T-cell (primary cell): ENCODE measurements at places on chromosomes 16 and 17.
A peak's percentile ranks its signal among the peaks of the same experiment; 100 is the strongest.

- no peaks in the 10 kb centered on the region for H3K4me1 ChIP-seq
- DNase-seq, result no peak
- no peak overlapping the region for H3K4me3 ChIP-seq
- H3K27ac ChIP-seq, result no peak overlapping the region
- peaks cover 10% of the 10 kb centered on the region for H3K36me3 ChIP-seq
- H3K27me3 ChIP-seq, result no peaks in the 10 kb centered on the region
Observed at GRCh38 chr17:2965621-2966595, 97.5 kb downstream of the OR1D5 start.

DNA sequence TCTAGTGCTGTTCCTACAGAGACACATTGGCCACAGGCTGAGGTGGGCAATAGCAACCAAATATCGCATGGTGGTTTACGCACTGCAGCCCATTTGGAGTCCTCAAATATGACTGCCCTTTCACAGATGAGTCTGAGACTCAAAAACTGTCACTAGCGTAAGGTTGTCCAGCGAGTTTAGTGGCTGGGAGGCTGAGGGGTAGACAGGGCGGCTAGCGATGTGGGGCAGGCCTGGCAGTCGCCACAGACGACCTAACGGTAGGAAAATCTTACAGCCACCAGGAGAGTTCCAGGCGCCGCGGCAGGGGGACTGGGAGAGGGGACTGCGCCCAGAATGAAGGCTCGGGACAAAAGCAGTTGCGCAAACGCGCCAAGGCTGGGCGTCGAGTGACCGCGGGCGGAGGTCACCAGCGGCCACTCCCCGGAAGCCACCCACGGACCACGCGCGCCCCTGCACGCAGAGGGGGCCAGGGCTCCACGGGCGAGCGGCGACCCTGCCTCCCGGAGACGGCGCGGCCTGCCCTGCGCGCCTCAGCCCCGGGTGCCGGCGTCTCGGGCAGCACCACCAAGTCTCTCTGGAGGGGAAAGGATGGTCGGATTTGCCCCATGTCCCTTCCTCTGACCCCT is 699 bp upstream of the MAP1LC3B start:
- no peaks in the 10 kb centered on the region for H3K27me3 ChIP-seq
- H3K36me3 ChIP-seq, result no peaks in the 10 kb centered on the region
- DNase-seq, result no peak
- H3K4me3 ChIP-seq, result peak overlapping the region; percentile 44
- H3K4me1 ChIP-seq, result peaks cover 50% of the 10 kb centered on the region

- DNase-seq, result no peak
- H3K27me3 ChIP-seq, result no peaks in the 10 kb centered on the region
- H3K4me1 ChIP-seq, result no peaks in the 10 kb centered on the region
- H3K36me3 ChIP-seq, result no peaks in the 10 kb centered on the region
Observed at GRCh38 chr16:77344341-77344740, 90.5 kb downstream of the ADAMTS18 start.

- H3K4me1 ChIP-seq, result no peaks in the 10 kb centered on the region
- H3K36me3 ChIP-seq, result no peaks in the 10 kb centered on the region
- no peak overlapping the region for H3K4me3 ChIP-seq
- H3K27ac ChIP-seq, result no peak overlapping the region
Observed at GRCh38 chr17:70709596-70709995, 540.3 kb downstream of the KCNJ2 start.

- H3K27ac ChIP-seq, result no peak overlapping the region
- peaks cover 27% of the 10 kb centered on the region for H3K4me1 ChIP-seq
- no peak overlapping the region for H3K4me3 ChIP-seq
Observed at GRCh38 chr17:65527857-65528591, 33.4 kb downstream of the AXIN2 start.

DNA sequence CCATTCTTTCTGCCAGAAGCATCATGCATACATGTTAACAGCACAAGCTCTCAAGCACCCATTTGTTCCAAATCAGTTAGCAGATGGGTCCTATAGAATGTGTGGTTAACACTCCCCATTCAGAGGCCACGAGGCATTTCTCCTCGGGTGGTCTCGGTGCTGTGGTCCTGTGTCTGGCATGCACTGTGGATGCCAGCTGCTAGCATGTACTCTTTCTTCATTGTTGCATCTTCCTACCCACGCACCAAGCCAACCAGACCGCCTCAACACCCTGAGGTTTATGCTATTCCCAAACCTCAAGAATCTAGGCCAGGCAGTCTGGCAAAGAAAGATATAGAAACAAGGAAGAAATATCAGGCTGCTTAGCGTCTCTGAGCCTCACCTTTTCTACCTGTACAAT is 27.8 kb upstream of the MRTFB start:
- H3K27ac ChIP-seq, result no peak overlapping the region
- H3K36me3 ChIP-seq, result no peaks in the 10 kb centered on the region
- no peaks in the 10 kb centered on the region for H3K4me1 ChIP-seq
- DNase-seq, result no peak
- H3K27me3 ChIP-seq, result no peaks in the 10 kb centered on the region

GRCh38 chr17:50177983-50178834 is 12.4 kb downstream of the SGCA start:
- H3K36me3 ChIP-seq, result no peaks in the 10 kb centered on the region
- no peaks in the 10 kb centered on the region for H3K4me1 ChIP-seq
- no peak overlapping the region for H3K27ac ChIP-seq
- H3K27me3 ChIP-seq, result no peaks in the 10 kb centered on the region
- H3K4me3 ChIP-seq, result no peak overlapping the region

GRCh38 chr17:1730326-1731193 is 6.1 kb downstream of the WDR81 start:
- no peak overlapping the region for H3K27ac ChIP-seq
- no peak overlapping the region for H3K4me3 ChIP-seq
- no peak for DNase-seq
- peaks cover 42% of the 10 kb centered on the region for H3K4me1 ChIP-seq
- peaks cover 67% of the 10 kb centered on the region for H3K36me3 ChIP-seq

GRCh38 chr17:28193241-28193640 is 125.8 kb upstream of the TMEM97 start:
- H3K27ac ChIP-seq, result no peak overlapping the region
- no peaks in the 10 kb centered on the region for H3K27me3 ChIP-seq
- H3K4me1 ChIP-seq, result no peaks in the 10 kb centered on the region
- DNase-seq, result no peak
- H3K36me3 ChIP-seq, result peaks cover 8% of the 10 kb centered on the region
- no peak overlapping the region for H3K4me3 ChIP-seq

DNA sequence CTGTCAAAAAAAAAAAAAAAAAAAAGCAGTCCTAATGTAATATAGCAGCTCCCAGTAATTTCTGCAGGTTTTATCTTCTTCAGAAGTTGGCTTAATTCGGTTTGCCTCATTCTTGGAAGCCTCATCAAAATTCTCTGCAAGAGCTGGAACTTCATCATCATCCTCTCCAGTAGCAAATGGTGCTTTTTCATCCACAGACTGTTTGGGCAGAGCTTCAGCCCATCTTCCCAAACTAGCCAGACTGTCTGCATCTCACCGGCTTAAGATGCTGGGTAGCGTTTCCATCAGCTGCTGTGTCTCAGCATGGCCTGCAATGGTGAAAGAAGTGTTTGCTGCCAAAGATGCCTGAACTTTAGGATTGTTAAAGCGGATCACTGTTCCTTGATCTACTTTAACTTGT is 112.6 kb downstream of the AIPL1 start:
- H3K4me1 ChIP-seq, result no peaks in the 10 kb centered on the region
- no peak overlapping the region for H3K4me3 ChIP-seq
- H3K27ac ChIP-seq, result no peak overlapping the region
- H3K27me3 ChIP-seq, result peaks cover 12% of the 10 kb centered on the region

DNA sequence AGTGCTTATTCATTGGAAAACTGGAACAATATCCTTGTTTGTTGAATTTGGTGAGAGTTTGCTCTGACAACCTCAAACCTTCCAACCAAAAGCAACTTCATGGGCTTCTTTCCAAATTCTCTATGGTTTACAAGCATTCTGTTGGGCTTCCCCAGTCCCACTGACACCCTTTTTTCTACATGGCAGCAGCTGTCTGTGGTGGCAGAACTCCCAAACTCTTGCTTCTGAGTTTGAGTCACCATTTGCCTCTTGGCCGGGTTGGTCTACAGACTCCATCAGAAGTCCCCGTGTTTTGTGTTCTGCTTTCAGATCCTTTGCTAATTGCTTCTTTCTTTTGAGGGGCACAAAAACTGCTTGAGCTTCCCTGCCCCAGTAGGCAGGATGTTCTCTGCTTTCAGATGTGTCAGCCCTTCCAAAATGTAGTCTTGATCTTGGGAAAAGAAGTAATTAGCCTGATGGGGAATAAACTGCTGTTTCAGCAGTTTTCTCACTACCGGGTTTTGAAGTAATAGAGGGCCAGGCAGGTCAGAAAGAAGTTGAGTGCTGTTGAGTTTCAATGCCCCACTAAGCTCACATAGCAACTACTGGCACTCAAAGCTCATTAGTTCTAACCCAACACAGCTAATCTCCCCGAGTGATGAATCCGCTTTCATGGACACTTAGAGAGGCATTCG is 80.7 kb downstream of the HS3ST3A1 start:
- no peak for DNase-seq
- H3K4me3 ChIP-seq, result no peak overlapping the region
- H3K4me1 ChIP-seq, result no peaks in the 10 kb centered on the region
- no peak overlapping the region for H3K27ac ChIP-seq
- no peaks in the 10 kb centered on the region for H3K27me3 ChIP-seq

- DNase-seq, result no peak
- H3K27me3 ChIP-seq, result no peaks in the 10 kb centered on the region
- H3K4me3 ChIP-seq, result no peak overlapping the region
- no peaks in the 10 kb centered on the region for H3K36me3 ChIP-seq
- H3K27ac ChIP-seq, result no peak overlapping the region
Observed at GRCh38 chr17:80116276-80116920, 15.0 kb downstream of the GAA start.

- H3K27ac ChIP-seq, result no peak overlapping the region
- peaks cover 4% of the 10 kb centered on the region for H3K27me3 ChIP-seq
- no peak overlapping the region for H3K4me3 ChIP-seq
- H3K36me3 ChIP-seq, result no peaks in the 10 kb centered on the region
Observed at GRCh38 chr16:74837056-74837455, 62.4 kb upstream of the FA2H start.

GRCh38 chr17:7084088-7084487 is 4.0 kb upstream of the CLEC10A start:
- no peaks in the 10 kb centered on the region for H3K27me3 ChIP-seq
- no peaks in the 10 kb centered on the region for H3K36me3 ChIP-seq
- no peak for DNase-seq
- H3K4me3 ChIP-seq, result no peak overlapping the region

DNA sequence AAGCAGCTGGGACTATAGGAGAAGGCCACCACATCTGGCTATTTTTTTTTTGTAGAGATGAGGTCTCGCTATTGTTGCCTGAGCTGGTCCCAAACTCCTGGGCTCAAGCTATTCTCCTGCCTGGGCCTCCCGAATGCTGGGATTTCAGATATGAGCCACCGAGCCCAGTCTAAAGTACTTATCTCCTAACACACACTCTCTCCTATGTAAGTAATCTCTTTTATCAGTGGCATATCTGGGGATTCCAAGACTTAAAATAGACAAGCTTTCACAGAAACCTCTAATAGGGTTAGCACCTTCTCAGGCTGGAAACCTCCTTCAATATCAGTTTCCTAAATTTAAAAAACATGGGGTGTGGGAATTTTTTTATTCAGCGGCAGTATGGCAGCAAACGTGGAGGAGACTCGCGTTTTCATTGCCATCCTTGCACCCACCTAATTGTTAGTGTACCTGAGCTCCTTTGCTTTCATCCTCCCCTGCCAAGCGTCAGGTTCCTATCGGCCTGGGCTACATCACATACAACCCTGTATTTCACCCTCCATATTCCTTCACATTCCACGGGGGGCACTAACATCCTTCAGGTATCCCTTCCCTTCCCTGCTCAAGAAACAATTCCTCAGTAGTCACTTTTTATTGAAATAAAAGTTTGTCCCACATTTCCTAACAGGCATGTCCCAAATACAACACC is 1.1 kb downstream of the EZH1 start:
- H3K27me3 ChIP-seq, result peaks cover 6% of the 10 kb centered on the region
- H3K4me3 ChIP-seq, result peak overlapping the region; percentile 78
- H3K27ac ChIP-seq, result no peak overlapping the region
- no peak for DNase-seq

DNA sequence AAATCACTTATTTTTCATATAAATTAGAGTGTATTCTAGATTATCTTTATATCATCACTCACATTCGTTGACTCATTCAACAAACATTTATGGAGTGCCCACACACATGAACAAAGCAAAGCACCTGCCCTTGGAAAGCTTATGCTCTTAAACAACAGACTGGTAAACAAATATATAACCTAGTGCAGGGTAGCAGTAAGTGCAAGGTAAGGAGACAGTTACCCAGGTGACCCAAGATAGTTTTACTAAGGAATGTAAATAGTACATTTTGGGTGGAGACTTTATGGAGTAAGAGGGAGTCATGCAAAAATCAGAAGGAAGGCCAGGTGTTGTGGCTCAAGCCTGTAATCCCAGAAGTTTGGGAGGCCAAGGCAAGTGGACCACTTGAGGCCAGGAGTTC is 40.4 kb upstream of the HELZ start:
- no peaks in the 10 kb centered on the region for H3K36me3 ChIP-seq
- H3K4me3 ChIP-seq, result no peak overlapping the region
- no peaks in the 10 kb centered on the region for H3K4me1 ChIP-seq
- DNase-seq, result no peak

DNA sequence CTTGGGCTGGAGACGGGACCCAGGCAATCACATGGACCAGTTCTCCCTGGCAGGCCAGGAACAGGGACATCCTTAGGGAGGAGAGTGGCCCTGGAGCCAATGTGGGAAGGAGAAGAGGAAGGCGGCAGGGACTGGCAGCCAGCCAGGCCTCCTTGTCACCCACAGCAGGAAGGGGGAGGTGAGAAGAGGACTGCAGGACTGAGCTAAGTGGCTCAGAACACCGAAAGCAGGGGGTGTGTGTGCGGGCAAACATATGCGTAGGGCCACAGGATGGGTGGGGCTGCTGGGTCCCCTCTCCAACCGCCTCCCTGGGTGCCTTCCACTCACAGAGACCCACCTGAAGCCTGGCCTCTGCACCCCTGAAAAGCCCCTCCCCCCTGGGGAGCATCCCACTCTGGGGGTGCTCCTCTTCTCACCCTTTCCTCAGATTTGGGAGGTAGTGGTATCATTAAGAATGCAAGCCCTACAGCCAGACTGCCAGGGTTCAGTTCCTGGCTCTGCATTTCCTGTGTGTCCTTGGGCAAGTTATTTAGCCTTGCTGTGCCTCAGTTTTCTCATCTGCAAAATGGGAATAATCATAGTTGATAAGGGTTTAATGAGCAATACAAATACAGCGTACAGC is 8.1 kb downstream of the PNMT start:
- H3K4me1 ChIP-seq, result peaks cover 36% of the 10 kb centered on the region
- H3K4me3 ChIP-seq, result no peak overlapping the region
- DNase-seq, result peak; percentile 33

DNA sequence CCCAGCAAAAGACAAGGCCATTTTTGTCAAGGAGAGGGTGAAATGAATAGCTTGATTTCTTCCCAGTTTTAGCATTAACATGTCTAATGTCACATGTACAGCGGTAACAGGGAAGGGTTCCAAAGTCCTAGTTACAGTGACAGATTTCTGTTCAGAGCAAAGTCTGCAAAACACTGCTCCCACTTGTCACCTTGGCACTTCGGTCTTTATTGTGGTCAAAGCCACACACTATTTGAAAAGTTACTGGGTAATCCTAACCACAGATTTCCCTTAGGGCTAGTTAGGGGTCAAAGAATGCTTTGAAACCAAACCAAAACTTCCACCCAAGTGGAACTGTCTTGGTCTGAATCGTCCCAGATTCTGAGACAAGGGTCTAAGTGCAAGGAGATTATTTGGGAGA is 455.6 kb downstream of the HS3ST3B1 start:
- H3K4me1 ChIP-seq, result no peaks in the 10 kb centered on the region
- no peak for DNase-seq
- H3K27ac ChIP-seq, result no peak overlapping the region
- H3K4me3 ChIP-seq, result no peak overlapping the region
- H3K27me3 ChIP-seq, result peaks cover 2% of the 10 kb centered on the region
- H3K36me3 ChIP-seq, result no peaks in the 10 kb centered on the region
